ENCODE measurements at places on chromosomes 4 and X.

- no peak for DNase-seq
These were observed 55.7 kb downstream of the PHOX2B start for GRCh38 chr4:41692717-41693345.

DNA sequence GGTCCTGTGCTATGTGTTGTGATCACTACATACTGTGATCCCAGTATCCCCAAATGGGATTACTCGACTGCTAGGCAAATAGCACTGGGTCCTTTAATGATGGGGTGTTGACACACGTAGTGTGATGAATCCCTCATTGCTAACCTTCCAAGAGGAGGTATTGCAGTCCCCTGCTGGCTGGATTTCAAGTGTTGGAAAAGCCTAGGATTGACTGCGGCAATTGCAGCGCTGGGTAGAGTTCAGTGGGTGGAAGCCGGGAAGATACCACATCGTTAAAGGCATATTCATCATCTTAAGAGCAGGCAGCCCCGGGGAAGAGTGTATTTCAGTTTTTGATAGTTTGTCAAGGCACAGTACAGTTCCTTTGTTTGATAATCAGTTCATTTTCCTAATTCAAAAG, 159.9 kb downstream of the TRIML1 start:
- DNase-seq, result no peak

- no peak for DNase-seq
These were observed 52.3 kb downstream of the KIAA0232 start for GRCh38 chr4:6834867-6835266.

GRCh38 chrX:11577603-11578002, 88.1 kb downstream of the ARHGAP6 start:
- no peak for DNase-seq

- DNase-seq, result no peak
These were observed 9.9 kb downstream of the CPEB2 start for GRCh38 chr4:15012017-15012788.

- no peak for DNase-seq
These were observed 11.0 kb downstream of the EFHC2 start for GRCh38 chrX:44332437-44332836.

All from left lung (tissue), 14 donors.